Left ventricle myocardium superior (tissue), 1 donor: ENCODE measurements at places on chromosomes 2 and 18. TPM values are rescaled to one million over a fixed set of nuclear protein-coding genes. Genes with fewer than 3 reads are reported as not detected.

GRCh38 chr2:169118060-169118459, 48.7 kb downstream of the DHRS9 start:
- no peak for DNase-seq

- DNase-seq: no peak
Measured at GRCh38 chr2:162478721-162479129, 134.8 kb downstream of the GCA start.

- DNase-seq: no peak
Measured at GRCh38 chr18:42340423-42341009, 385.5 kb downstream of the PIK3C3 start.

The ARHGAP25 gene
- total RNA-seq: 5.4 TPM

The VWC2L gene
- not detected for total RNA-seq
